Activated CD4-positive, alpha-beta T cell treated with anti-CD3 and anti-CD28 coated beads, Interleukin-2, Interleukin-4, amounts not matched to agents 100 ng/mL and 50 ng/mL, durations not matched to agents 16 hours and 8 hours (primary cell): ENCODE measurements at places on chromosomes 11 and 22.

GRCh38 chr11:67158221-67158620 lies 39.2 kb downstream of the KDM2A start:
- no peak for DNase-seq

- DNase-seq = no peak
Observed at GRCh38 chr11:64341429-64341828, 1.4 kb downstream of the CCDC88B start.

DNA sequence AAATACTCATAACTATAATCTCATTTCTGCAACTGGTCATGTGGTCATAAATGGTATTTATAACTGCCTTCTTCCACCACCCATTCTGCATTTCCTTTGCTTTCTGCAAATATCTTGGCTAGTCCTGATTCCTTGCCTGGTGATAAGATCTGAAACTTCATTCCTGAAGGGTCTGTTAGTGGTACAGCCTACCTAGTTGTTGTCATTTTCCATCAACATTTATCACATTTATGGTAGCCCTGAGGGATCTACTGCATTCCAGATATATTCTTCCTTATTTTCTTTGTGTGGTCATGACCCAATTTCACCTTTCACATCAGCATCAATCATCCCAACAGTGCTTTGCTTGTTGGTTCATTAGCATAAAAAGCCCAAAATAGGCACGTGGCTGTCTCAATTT lies 50.1 kb downstream of the DDX6 start:
- no peak for DNase-seq

DNA sequence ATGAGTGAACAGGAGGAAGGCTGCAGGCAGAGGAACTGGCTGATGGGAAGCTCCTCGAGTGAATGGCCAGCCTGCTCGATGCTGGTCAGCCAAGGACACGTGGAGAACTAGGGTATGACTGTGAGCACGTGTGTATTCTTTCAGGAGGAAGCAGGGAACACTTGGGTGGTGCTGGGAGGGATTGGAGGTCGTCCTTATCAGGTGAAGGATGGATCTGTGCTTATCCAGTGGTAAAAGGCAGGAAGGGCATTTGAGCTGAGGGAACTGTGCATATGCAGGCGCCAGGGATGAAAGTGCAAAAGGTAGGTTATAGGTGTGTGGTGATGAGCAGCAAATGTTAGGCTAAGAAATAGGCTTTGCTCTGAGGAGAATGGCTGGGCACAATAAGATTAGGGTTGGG lies 9.7 kb upstream of the SLCO2B1 start:
- DNase-seq = no peak

GRCh38 chr11:47351156-47352126 lies 1.1 kb downstream of the MYBPC3 start:
- no peak for DNase-seq

GRCh38 chr11:12274558-12275197 lies 102.7 kb upstream of the PARVA start:
- no peak for DNase-seq

DNA sequence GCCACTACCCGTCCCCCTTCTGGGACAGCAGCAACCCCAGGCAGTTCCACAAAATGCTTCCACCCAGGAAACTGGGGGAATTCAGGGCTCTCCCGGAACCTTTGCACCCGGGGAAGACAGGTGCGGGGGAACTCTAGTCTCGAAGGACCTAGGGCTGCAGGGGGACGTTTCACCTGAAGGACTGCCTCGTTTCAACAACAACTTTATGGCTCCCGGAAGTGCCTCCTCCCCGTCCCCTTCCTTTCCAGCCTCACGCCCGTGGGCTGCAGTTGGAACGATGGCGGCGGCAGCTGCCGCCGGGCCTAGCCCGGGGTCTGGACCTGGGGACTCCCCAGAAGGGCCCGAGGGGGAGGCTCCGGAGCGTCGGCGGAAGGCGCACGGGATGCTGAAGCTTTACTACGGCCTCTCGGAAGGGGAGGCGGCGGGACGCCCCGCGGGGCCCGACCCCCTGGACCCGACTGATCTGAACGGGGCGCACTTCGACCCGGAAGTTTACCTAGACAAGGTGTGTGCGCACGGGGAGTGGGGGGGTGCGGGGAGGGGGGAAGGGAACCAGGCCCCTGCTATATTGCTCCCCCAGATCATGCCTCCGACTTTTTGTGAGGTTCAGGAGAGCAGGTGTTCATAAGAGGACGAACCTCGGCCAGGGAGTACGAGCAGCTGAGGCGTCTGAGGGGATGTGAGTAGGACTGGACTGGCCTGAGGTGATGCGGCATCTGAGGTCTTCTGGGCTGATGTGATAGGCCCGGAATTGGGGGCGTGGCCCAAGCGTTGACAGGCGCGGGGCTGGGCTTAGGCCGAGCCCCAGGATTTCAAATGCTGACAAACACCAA lies at the start of gene VPS51:
Gene VPS51, plus strand, starts transcription at position 241 of the 833 bp plus-strand sequence. Its CDS starts 37 bp downstream, at position 278.
- peak; percentile 86 for DNase-seq

DNA sequence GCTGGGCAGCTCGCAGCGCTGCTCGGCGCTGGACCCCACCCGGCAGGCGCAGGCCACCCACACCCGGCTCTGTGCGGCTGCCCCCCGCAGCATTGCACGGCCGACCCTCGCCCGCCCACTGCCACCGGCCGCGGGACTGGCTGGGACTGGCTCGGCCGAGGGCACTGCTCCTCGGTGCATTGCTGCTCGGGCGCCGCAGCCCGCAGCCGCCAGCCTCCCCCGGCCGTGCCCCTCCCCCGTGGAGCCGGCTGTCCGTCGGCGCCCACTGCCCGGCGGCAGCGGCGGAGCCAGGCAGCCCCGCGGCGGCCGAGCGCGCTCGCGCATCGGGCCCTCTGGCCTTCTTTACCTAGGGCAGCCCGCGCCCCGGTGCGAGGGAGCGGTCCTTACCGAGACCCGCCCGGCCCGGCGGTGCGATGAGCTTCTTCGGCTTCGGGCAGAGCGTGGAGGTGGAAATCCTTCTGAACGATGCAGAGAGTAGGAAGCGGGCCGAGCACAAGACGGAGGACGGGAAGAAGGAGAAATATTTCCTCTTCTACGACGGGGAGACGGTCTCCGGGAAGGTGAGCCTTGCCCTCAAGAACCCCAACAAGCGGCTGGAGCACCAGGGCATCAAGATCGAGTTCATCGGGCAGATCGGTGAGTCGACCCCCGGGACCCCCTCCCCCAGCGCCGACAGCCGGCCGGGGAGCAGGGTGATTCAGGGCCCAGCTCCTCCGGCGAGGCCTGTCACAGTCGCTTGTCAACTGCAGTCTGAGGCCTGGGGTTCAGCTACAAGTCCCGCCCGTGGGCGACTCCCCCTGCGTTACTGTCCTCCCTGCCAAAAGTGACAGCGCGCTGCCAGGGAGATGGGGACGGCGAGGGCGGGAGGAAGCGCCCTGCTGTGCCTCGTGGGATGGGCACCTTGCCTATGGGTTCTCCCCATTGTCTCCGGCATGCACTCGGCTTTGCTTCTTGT lies 516 bp downstream of the VPS26B start:
- peak; percentile 61 for DNase-seq

- DNase-seq = no peak
Observed at GRCh38 chr11:124172599-124172998, 10.5 kb upstream of the OR10D3 start.

GRCh38 chr11:14543260-14543659 lies 23.1 kb upstream of the PSMA1 start:
- DNase-seq = no peak

GRCh38 chr11:118597556-118597955 lies 9.9 kb upstream of the PHLDB1 start:
- DNase-seq = no peak

DNA sequence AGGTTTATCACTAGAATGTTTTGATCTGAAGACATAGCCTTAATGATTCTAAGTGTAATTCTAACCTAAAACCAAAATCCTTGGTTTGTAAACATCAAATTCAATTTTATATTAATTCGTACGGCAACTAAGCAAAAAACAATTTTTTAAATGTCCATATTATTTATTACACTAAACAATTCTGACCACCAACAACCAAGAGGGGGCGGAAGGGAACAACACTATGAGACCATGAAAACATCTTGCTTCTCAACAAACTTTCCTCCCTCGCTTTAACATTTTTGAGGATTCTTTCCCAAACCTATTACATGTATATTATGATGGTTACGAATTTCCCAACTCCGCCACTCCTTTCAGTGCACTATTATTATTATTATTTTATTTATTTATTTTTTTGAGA lies 6.5 kb upstream of the UCP2 start:
- DNase-seq = no peak

GRCh38 chr11:122727101-122727929 lies 71.8 kb downstream of the UBASH3B start:
- peak; percentile 37 for DNase-seq

DNA sequence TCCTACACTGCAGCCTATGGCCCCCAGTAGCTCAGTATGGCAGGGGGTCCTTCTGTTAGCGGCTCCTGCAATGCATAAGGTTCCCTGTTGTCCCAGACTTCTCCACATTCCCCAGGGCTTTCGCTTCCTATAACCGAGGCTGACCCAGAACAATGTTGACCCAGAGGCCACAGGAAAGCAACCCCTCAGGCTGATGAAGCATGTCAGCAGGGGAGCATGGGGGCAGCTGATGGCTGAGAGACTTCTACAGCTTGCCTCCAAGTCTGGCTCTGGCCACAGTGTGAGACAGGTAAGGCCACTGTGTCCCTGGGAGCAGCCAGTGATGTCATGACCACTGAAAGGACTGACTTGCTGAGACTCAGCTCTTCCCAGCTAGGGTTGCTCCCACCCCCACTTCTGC lies 12.5 kb upstream of the PPFIBP2 start:
- no peak for DNase-seq

- DNase-seq = no peak
Observed at GRCh38 chr22:46007848-46008261, 30.9 kb upstream of the WNT7B start.

DNA sequence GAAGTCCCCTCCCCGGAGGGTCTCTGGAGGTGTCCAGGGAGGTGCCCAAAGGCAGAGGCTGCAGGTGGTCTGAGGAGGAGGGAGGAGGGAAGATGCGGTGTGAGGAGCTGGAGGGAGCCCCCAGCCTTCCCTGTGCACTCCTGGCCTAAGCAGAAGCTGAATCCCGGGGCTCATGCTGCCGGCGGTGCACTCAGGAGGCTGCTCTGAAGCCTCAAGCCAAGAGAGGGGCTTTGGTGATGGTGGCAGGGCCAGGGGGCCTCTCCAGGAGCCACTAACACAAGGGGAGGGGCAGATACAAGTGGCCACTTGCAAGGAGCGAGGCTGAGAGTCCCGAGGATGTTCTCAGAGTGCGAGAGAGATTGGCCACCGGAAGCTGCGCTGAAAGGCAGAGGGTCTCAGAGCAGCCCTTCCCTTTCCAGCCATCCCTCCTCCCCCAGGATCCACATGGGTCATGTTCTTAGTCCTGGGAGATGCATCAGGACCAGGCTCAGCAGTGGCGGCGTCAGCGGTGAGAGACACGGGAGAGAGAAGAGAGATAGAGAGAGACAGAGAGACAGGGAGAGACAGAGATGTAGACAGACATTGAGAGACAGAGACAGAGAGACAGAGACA lies 774 bp upstream of the MRGPRG start:
- DNase-seq = no peak

DNA sequence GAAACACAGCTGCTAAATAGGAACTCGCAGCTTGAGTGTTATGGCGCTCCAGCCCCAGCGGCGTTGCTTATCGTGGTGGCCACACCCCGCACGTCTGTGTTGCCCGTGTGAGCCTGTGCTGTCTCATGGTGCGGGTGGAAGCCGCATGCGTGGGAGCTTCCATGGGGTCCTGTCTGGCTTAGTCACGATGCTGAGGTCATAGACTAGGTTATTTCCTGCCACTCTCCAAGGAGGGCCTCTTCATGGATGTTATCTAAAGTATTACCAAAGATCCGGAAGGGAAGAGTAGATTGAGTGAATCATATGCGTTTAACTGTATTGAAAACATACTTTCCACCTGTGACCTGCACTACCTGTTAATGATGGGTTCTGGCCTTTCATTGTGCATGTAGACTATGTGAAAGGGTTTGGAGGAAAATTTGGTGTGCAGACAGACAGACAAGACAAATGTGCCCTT lies 21.7 kb downstream of the CTTN start:
- DNase-seq = no peak

DNA sequence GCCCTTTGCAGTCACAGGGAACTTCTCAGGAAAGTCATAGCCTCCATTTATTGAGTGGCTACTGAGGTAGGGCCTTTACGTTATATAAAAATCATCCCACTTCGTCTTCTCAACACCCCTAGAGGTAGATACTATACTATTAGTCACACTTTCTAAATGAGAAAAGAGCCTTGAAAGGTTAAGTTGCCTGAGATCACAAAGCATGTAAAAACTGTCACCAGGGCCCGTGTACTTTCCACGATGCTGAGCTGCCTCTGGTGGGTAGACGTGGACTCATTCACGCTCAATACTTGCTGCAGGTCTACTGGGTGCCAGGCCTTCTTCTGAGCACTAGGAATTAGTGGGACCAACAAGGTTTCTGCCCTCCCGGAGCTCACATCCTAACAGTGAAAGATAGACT lies 16.3 kb downstream of the CHRDL2 start:
- no peak for DNase-seq

- peak; percentile 70 for DNase-seq
Observed at GRCh38 chr22:32265882-32266767, 11.0 kb upstream of the SLC5A4 start.

DNA sequence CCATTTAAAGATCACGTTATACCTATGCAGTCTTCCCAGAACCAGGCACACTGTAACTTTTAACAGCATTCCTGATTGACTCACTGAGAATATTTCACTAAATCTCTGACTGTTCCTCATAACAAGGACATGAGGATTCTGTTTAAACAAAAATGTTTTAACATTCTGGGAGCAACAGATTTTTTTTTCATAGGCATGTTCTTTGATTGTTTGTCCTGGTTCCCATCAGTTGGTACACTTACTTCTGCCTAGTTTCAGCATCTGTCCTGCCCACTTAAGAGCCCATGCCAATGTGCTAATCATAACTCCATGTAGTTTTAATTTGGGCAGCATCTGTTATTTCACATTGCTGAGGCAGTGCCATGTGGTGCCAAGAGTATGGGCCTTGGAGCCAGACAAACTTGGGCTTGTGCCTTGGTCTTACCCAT lies 138.5 kb upstream of the CTSC start:
- DNase-seq = no peak

- DNase-seq = no peak
Observed at GRCh38 chr11:88312628-88313027, 24.9 kb downstream of the CTSC start.

DNA sequence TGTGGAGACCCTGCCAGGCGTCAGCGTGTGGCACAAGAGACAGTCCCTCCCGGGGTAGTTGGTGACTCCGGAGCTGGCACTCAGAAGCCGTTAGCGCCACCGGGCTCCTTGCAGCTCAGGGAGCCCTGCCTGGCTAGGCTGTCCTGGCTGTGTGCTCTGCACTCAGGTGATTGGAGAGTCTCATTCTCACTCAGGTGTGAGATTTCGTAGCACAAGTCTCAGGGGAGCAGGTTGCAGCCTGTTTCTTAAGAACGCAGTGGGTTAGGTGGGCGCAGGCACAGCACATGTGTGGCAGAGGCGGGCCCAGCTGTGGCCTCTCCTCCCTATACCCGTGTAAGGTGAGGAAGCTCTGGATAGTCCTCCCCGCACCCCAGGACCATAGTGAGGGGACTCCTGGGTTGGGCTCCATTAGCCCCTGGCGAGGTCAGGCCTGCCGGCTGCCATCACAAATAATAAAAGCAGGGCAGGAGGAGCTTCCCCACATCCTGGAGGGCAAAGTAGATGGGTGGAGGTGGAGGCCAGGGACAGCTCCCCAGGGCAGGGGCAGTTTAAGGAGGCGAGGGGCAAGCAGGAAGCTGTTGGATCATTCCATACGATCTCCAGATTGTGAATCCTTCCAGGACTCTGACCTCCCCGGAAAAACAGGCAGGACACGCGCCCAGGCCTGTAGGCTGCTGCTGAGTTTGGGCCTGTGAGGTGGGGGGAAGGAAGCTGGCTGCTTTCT lies 39.4 kb downstream of the SBF1 start:
- DNase-seq = no peak

GRCh38 chr11:124898711-124899110 lies 1.0 kb upstream of the ROBO4 start:
- no peak for DNase-seq

GRCh38 chr11:27440090-27440489 lies 32.5 kb downstream of the LGR4 start:
- DNase-seq = no peak
